IPS DF 6.9 (cell line): ENCODE measurements at places on chromosomes 4 and X.

GRCh38 chrX:132404266-132404665 lies 84.6 kb downstream of the MBNL3 start:
- H3K27me3 ChIP-seq = no peaks in the 10 kb centered on the region
- H3K4me3 ChIP-seq = no peak overlapping the region
- no peaks in the 10 kb centered on the region for H3K36me3 ChIP-seq

GRCh38 chr4:77899607-77900006 lies 37.0 kb downstream of the MRPL1 start:
- DNase-seq = no peak
- H3K27ac ChIP-seq = no peak overlapping the region
- no peaks in the 10 kb centered on the region for H3K4me1 ChIP-seq
- no peaks in the 10 kb centered on the region for H3K36me3 ChIP-seq
- no peak overlapping the region for H3K4me3 ChIP-seq
- H3K27me3 ChIP-seq = no peaks in the 10 kb centered on the region

- H3K4me3 ChIP-seq = no peak overlapping the region
- H3K27ac ChIP-seq = no peak overlapping the region
- no peaks in the 10 kb centered on the region for H3K4me1 ChIP-seq
Measured at GRCh38 chr4:125392694-125393093, 77.9 kb downstream of the FAT4 start.

- no peaks in the 10 kb centered on the region for H3K4me1 ChIP-seq
- no peak for DNase-seq
- no peak overlapping the region for H3K27ac ChIP-seq
- H3K27me3 ChIP-seq = no peaks in the 10 kb centered on the region
- H3K4me3 ChIP-seq = no peak overlapping the region
- H3K36me3 ChIP-seq = no peaks in the 10 kb centered on the region
Measured at GRCh38 chr4:30399476-30399875, 320.7 kb upstream of the PCDH7 start.

GRCh38 chr4:57430726-57431125 lies 320.5 kb upstream of the IGFBP7 start:
- H3K4me3 ChIP-seq = no peak overlapping the region
- no peak overlapping the region for H3K27ac ChIP-seq
- no peaks in the 10 kb centered on the region for H3K27me3 ChIP-seq
- no peak for DNase-seq

DNA sequence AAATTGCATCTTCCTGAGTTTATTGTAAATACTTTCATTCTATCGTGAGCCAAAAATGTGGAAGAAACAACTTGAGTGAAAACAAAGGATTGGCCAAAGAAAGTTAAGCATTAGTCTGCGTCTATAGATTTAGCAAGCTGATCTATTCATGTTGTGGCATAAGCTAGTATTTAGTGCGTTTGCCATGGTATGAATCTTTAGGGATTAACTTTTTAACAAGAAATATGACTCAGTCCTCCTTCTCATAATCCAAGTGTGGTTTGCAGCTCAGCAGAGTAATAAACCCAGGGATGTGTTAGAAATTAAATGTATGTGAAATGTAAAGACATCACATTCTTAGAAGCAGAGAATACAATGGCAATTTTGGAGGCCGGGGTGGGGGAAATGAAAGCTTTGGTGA lies 1110.9 kb downstream of the NLGN4X start:
- no peak overlapping the region for H3K4me3 ChIP-seq
- no peaks in the 10 kb centered on the region for H3K4me1 ChIP-seq
- no peaks in the 10 kb centered on the region for H3K36me3 ChIP-seq
- no peak overlapping the region for H3K27ac ChIP-seq

- no peak for DNase-seq
- no peak overlapping the region for H3K27ac ChIP-seq
- H3K36me3 ChIP-seq = no peaks in the 10 kb centered on the region
- no peaks in the 10 kb centered on the region; the same call in 1 of the 2 replicates for H3K27me3 ChIP-seq
- H3K4me3 ChIP-seq = peak overlapping the region; percentile 65; the same call in 1 of the 2 replicates
Measured at GRCh38 chr4:154416190-154416547, 75.4 kb downstream of the DCHS2 start.

GRCh38 chrX:65821721-65822496 lies 154.5 kb downstream of the MSN start:
- no peaks in the 10 kb centered on the region for H3K36me3 ChIP-seq
- H3K27ac ChIP-seq = no peak overlapping the region
- H3K4me1 ChIP-seq = no peaks in the 10 kb centered on the region
- H3K4me3 ChIP-seq = peak overlapping the region; percentile 16; the same call in 1 of the 2 replicates
- no peaks in the 10 kb centered on the region for H3K27me3 ChIP-seq

GRCh38 chr4:6278801-6279197 lies 9.1 kb downstream of the WFS1 start:
- no peak overlapping the region for H3K27ac ChIP-seq
- DNase-seq = no peak
- H3K4me3 ChIP-seq = no peak overlapping the region
- peaks cover 6% of the 10 kb centered on the region; the same call in 1 of the 2 replicates for H3K36me3 ChIP-seq

DNA sequence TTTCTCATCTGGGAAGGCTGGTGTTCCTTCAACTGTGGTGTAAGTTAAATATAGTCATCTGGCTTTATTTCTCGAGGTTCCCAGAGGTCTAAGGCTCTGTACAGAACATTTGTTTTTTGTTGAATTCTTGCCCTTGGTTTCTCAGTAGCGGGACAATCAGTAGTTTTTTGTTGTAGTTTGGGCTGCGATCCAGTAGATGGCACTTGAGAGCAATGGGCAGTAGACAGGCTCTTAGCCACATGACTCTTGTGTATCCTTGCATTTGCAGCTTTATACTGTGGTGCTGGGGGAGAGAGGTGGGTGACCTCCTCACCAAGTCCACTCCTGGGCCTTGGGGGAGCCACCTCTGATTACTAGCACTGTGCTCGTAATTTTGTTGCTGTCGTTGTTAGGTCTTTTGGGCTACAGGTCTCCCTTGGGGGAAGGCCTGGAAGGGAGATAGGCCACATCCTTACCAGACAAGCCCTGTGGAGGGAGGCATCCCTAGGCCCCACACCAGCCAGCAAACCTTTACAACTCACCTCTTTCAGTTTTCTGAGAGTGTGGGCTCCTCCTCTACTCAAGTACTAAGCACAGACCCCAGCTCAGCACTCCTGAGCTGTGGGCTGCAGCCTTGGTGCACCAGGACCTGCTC lies 8.1 kb downstream of the ETDB start:
- no peaks in the 10 kb centered on the region for H3K36me3 ChIP-seq
- no peaks in the 10 kb centered on the region for H3K4me1 ChIP-seq
- no peak overlapping the region for H3K27ac ChIP-seq

DNA sequence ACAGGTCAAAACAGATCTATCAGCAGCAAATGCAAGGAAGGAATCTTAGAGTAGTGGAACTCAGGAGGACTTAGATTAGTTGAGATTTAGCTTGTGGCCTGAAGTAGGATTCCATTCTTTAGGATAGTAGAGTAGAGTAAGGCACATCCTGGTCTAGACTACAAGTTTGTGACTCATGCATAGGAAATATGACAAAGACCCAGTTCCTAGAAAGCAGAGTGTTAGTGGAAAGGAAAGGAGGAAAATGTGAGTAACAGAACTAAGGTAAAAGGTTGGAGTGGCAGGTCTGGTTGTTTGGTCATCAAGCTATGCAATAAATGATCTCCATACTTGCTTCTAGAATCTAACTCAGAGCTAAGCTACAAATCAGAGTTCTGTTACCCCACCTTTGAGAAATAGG lies 595.0 kb downstream of the ACTRT1 start:
- DNase-seq = no peak
- H3K27me3 ChIP-seq = no peaks in the 10 kb centered on the region
- H3K36me3 ChIP-seq = no peaks in the 10 kb centered on the region
- H3K4me1 ChIP-seq = no peaks in the 10 kb centered on the region
- H3K4me3 ChIP-seq = no peak overlapping the region

DNA sequence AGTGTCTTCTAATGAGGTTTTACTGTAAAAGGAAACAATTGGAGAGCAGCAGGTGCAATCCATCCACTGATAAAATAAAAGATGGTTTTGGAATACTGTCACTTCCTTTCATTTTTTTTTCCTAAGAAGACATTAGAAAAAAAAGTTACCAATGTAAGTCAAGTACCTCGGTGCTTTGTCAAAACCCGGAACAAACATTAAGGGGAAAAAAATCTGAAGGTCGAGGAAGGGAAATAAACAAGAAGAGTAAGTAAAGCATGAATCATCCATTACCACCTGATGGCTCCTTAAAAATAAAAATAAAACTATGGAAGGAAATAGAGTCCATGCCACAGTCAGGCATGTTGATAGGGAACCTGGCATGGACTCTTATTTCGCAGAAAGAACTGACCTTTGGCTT lies 15.3 kb upstream of the XPNPEP2 start:
- no peaks in the 10 kb centered on the region for H3K27me3 ChIP-seq
- H3K4me1 ChIP-seq = no peaks in the 10 kb centered on the region
- no peaks in the 10 kb centered on the region for H3K36me3 ChIP-seq
- H3K27ac ChIP-seq = no peak overlapping the region
- DNase-seq = no peak

DNA sequence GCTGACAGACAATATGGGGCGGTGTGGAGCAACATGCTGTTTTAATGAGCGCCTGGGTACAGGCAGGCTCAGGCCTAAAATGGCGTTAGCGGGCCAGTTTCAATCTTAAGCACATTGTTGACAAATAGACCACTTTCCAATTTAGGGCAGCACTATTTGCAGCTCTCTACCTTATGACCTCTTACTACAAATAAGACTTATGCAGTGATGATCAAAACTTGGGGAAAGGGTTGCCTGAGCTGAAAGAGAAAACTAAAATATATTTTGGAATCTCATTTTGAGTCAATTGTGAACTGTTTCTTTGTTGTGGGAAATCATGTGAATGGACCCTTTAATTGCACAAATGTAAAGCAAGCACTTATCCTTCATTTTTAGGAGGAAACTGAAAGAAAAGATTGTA lies 25.5 kb upstream of the GPAT3 start:
- no peak overlapping the region for H3K27ac ChIP-seq
- no peak for DNase-seq
- H3K4me3 ChIP-seq = no peak overlapping the region
- H3K36me3 ChIP-seq = no peaks in the 10 kb centered on the region

GRCh38 chr4:94352163-94352562 lies 9.5 kb upstream of the HPGDS start:
- H3K4me1 ChIP-seq = no peaks in the 10 kb centered on the region
- no peak overlapping the region for H3K27ac ChIP-seq
- no peaks in the 10 kb centered on the region for H3K27me3 ChIP-seq
- H3K4me3 ChIP-seq = no peak overlapping the region
- DNase-seq = no peak
- H3K36me3 ChIP-seq = no peaks in the 10 kb centered on the region

- no peaks in the 10 kb centered on the region for H3K36me3 ChIP-seq
- H3K27ac ChIP-seq = no peak overlapping the region
- DNase-seq = no peak
- no peak overlapping the region for H3K4me3 ChIP-seq
Measured at GRCh38 chrX:119880552-119881437, 9.2 kb downstream of the NDUFA1 start.

GRCh38 chr4:24978291-24979075 lies 52.3 kb downstream of the LGI2 start:
- DNase-seq = no peak
- H3K4me3 ChIP-seq = no peak overlapping the region
- no peaks in the 10 kb centered on the region for H3K4me1 ChIP-seq
- no peak overlapping the region for H3K27ac ChIP-seq
- H3K27me3 ChIP-seq = no peaks in the 10 kb centered on the region

DNA sequence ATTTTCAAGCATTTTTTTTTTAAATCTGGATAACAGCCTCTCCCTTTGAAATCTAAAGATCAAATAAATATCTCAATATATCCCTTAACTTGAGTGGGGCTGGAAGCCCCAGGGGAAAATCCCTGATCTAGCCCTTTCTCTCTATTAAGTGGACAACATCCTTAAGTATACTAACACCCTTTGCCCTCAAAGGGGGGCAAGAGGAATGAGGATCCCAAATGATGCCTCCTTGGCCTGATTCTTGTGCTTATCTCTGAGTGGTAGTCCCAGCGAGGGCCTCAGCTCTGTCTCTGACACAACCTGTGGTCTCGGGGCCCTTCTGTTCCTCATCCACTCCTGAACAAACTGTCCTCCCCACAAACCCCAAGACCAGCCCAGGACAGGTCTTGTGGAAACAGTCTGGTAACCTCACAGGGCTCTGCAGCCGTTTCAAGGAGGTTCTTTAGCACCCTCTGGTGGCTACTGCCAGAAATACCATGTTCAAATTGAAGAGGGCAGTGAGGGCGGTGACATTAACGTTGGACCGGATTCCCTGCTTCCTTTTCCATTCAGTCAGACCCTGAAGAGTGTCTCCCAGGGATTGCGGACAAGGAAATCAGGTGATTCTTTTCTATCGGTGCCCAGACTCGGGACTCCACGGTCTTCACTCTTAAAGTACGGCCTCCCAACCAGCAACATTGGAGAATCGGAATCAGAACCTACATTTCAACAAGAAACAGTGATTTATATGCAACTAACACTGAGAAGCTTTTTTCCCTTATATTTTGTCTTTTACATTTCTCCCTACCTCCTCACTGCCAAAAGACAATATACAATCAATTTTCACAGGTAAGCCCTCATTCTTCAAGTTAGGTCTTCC lies 13.0 kb downstream of the CXCL13 start:
- H3K4me3 ChIP-seq = no peak overlapping the region
- no peaks in the 10 kb centered on the region for H3K27me3 ChIP-seq
- H3K36me3 ChIP-seq = no peaks in the 10 kb centered on the region
- no peak overlapping the region for H3K27ac ChIP-seq

DNA sequence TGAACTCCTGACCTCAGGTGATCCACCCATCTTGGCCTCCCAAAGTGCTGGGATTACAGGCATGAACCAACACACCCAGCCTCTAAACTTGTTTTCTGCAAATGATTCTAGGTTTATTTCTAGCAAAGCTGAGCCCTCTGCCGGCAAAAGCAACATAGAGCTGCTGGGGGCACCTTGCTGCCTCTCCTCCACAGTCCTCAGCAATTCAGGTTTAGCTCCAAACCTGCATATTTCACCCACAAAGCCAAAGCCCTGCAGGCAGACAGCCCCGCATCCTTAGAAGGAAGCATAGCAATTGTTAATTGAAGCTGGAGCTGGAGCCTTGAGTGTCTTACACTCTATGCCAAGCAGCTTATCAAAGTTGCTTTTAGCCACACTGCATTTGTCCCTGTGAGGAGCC lies 24.9 kb upstream of the OCIAD2 start:
- no peaks in the 10 kb centered on the region for H3K36me3 ChIP-seq
- no peak overlapping the region for H3K27ac ChIP-seq
- H3K4me1 ChIP-seq = no peaks in the 10 kb centered on the region
- H3K27me3 ChIP-seq = no peaks in the 10 kb centered on the region
- H3K4me3 ChIP-seq = no peak overlapping the region
- DNase-seq = no peak

DNA sequence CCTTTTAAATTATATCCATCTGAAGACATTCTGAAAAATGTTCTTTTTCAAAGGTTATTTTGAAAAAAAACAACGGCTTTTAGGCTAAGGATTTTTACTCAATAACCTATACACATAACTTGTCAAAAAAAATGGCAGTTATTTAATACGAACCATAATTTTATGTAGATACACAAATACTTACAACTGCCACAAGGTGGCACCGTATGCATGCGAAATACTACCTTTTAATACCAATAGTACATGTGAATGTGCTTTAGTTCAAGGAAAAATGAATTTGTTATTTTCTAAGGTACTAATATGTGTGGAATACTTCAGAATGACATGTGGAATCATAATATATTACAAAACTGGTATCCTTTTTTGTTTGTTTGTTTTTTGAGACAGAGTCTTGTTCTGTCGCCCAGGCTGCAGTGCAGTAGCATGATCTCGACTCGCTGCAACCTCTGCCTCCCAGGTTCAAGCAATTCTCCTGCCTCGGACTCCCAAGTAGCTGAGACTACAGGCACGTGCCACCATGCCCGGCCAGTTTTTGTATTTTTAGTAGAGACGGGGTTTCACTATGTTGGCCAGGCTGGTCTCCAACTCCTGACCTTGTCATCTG lies 4.6 kb upstream of the MAD2L1 start:
- H3K27ac ChIP-seq = no peak overlapping the region
- no peaks in the 10 kb centered on the region for H3K36me3 ChIP-seq
- H3K27me3 ChIP-seq = no peaks in the 10 kb centered on the region
- peaks cover 3% of the 10 kb centered on the region; the same call in 1 of the 2 replicates for H3K4me1 ChIP-seq
- DNase-seq = no peak
